Smooth muscle cell of the umbilical artery (primary cell): ENCODE measurements at places on chromosomes 1 and 21. TPM values are rescaled to one million over a fixed set of nuclear protein-coding genes. Genes with fewer than 3 reads are reported as not detected.

The OR6Y1 gene
- not detected in 2 replicates for total RNA-seq

The PGBD5 gene
- total RNA-seq, result under 0.01 TPM in 1 of 2 replicates, not detected in the other

The VWA1 gene
- total RNA-seq, result 10.4 and 13.1 TPM in 2 replicates

The KHDC4 gene
- 32.1 and 32.8 TPM in 2 replicates for total RNA-seq

The SLC45A1 gene
- total RNA-seq, result 1.5 and 2.9 TPM in 2 replicates
